ENCODE measurements at places on chromosomes 7 and 10.

GRCh38 chr7:155864991-155865690 is 52.9 kb upstream of the SHH start:
- no peak for DNase-seq

DNA sequence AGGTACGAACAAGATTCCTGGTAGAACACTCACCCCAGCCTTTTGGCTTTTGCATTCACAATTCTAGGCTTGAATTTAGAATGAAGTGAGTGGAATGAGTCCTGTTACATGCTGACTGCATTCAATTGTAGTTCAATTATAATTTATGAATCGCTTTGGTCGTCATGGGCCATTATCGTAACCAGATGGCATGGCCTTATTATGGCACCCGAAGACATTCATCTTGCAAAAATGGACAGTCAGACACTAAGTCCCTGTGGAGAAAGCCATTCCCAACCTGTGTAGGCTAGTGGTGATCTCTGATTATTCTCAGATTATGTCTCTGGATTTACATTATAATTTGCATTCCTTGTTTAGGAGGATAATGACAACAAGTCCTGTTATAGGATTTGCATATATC is 292.4 kb upstream of the NPSR1 start:
- no peak for DNase-seq

- DNase-seq, result no peak
Measured at GRCh38 chr7:124074007-124074406, 41.1 kb upstream of the TMEM229A start.

DNA sequence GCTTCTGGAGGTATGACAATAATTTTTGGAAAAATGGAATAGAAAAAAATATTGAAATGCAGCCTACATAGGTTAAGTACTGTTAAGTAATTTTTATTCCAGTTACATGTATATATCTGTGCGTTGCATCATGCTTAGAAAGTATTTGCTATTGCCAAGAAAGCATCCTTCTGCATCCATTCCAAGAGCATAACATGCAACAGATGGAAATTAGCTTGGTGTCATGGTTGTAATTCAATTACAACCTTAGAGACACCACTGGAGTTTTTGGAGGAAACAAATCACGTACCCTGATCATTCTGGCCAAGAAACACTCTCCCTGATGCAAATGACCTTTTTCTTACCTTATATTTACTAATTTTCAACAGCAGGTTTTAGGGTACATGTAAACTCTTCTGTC is 1.7 kb downstream of the AKR1B1 start:
- no peak for DNase-seq

DNA sequence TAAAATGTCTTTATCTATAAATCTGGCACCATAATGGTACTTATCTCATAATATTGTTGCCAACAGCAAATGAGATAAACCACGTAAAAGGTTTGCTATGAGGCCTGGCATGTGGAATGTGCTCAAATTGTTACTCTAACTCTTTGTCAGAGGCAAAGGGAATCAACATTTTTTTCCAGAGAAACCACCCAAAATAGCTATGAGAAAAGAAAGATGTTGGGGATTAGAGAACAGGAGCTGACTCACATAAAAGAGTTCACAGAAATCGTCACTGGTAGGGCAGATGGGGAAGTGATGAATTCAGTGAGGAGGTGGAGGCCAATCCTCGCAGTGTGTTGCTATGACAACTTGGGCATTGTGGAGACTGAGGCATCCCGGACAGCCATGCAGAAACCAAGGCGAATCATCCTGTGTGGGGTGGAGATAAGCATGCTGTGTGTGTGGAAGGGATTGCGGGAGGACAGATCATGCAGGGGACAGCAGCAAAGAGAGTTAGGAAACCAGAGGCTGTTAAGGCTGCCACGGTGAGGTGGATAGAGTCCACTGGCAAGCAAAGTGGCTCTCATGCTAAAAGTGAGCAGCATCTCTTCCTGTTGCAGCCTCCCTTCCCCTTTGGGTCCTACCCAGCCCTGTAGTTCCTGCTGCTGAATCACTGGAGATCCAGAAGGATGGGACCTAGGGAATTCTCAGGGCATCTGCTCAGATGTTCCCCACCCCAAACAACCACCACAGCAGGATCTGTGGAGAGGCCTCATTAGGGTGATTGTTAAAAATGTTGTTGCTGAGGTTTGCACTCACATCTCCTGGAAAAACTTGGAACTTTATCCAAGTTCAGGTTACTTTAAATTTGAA is 103.9 kb downstream of the CUBN start:
- peak; percentile 96 for DNase-seq

GRCh38 chr7:84193747-84194146 is 842 bp downstream of the SEMA3A start:
- DNase-seq, result peak; percentile 29

- no peak for DNase-seq
Measured at GRCh38 chr10:47104151-47104605, 192.9 kb downstream of the PTPN20 start.

DNA sequence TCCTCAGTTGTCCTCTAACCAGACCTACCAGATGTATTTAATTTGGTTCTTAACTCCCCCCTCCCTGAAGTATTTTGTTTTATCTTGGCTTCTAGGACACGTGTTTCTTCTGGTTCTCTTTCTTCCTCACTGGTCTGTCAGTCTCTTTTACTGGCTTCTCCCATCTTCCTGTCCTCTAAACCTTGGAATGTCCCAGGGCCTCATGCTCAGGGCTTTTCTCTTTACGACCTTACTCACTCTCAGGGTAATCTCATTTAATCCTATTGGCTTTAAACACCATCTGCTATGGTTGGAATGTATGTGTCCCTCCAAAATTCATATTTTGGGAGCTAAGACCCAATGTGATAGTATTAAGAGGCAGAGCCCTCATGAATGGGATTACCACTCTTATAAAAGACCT is 418.2 kb upstream of the PODXL start:
- no peak for DNase-seq

GRCh38 chr7:44258865-44259546 is 58.2 kb downstream of the YKT6 start:
- DNase-seq, result no peak

- DNase-seq, result no peak
Measured at GRCh38 chr10:124482236-124482800, 20.7 kb downstream of the LHPP start.

GRCh38 chr7:25851332-25852210 is 300.4 kb upstream of the NFE2L3 start:
- DNase-seq, result peak; percentile 72

DNA sequence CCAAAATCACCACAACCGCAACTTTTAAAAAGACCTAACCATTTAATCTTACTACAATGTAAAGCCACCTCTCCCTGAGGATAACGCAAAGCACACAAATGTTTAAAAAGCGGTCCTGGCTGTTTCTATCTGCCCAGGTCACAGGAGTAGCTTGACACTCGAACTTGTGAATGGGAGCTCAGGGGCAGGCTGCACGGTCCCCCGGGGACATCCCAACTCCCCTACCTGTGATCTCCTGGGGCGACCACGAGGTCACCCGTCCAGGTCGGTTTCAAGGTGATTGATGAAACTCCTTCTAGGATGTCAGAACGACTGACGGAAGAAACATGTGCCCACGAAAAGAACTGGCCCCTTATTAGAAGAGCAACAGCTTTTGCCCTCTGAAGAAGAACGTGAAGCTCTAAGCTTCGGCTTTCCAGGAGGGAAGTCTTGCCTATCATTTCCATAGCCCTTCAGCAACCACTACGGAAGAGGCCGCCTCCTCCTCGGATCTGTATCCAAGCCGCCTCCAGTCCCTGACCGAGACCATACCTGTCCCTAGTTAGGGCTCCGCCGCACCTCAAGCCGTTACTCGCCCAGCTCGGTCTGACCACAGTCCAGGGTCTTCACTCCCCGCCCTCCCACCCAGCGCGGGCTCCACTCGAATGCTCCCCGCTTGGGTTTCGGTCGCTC is 459 bp downstream of the CYCS start:
- peak; percentile 10 for DNase-seq
